Lower lobe of right lung (tissue), 2 donors: ENCODE measurements at places on chromosomes 6 and 20. TPM values are rescaled to one million over a fixed set of nuclear protein-coding genes. Genes with fewer than 3 reads are reported as not detected.

- no peaks in the 10 kb centered on the region for H3K4me1 ChIP-seq
- H3K4me3 ChIP-seq, result no peak overlapping the region
- H3K36me3 ChIP-seq, result no peaks in the 10 kb centered on the region
- H3K27me3 ChIP-seq, result no peaks in the 10 kb centered on the region
- H3K27ac ChIP-seq, result no peak overlapping the region
These were observed 1226.1 kb downstream of the GRIK2 start for GRCh38 chr6:102619585-102619984.

GRCh38 chr6:16359563-16359962 lies 121.2 kb downstream of the GMPR start:
- DNase-seq, result no peak
- no peak overlapping the region for H3K4me3 ChIP-seq
- H3K27me3 ChIP-seq, result no peaks in the 10 kb centered on the region
- no peak overlapping the region for H3K27ac ChIP-seq
- H3K4me1 ChIP-seq, result no peaks in the 10 kb centered on the region

GRCh38 chr6:112690497-112691202 lies 343.5 kb downstream of the RFPL4B start:
- no peaks in the 10 kb centered on the region for H3K4me1 ChIP-seq
- DNase-seq, result no peak
- no peaks in the 10 kb centered on the region for H3K27me3 ChIP-seq
- H3K27ac ChIP-seq, result no peak overlapping the region
- H3K36me3 ChIP-seq, result no peaks in the 10 kb centered on the region
- H3K4me3 ChIP-seq, result no peak overlapping the region

GRCh38 chr6:33170176-33171015 lies 21.9 kb downstream of the COL11A2 start:
- H3K4me3 ChIP-seq, result no peak overlapping the region
- H3K36me3 ChIP-seq, result no peaks in the 10 kb centered on the region
- H3K4me1 ChIP-seq, result no peaks in the 10 kb centered on the region
- no peaks in the 10 kb centered on the region for H3K27me3 ChIP-seq
- H3K27ac ChIP-seq, result no peak overlapping the region

GRCh38 chr6:4504700-4505099 lies 271.5 kb upstream of the CDYL start:
- no peak overlapping the region for H3K4me3 ChIP-seq
- no peak overlapping the region for H3K27ac ChIP-seq
- H3K36me3 ChIP-seq, result no peaks in the 10 kb centered on the region
- no peak for DNase-seq
- H3K4me1 ChIP-seq, result no peaks in the 10 kb centered on the region

DNA sequence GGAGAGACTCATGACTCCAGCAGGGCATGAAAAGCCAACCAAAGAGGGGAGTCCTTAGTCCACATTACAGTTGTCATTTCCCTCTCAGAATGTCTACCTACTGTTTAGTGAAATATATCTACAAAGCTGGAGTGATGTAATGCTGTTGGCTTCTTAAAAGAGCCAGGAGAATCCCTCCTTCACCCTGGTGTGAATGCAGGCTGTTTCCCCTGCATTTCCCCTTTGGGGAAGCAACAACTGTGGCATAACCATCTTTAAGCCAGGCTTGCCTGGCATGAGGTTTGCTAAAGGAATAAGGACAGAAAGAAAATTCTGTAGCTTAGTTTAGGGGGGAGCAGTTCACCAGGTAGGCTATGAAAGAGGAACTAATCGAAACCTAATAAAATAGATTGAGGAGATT lies 129.5 kb downstream of the CRYBG1 start:
- no peak overlapping the region for H3K4me3 ChIP-seq
- no peak for DNase-seq
- no peaks in the 10 kb centered on the region for H3K27me3 ChIP-seq
- no peaks in the 10 kb centered on the region for H3K36me3 ChIP-seq

DNA sequence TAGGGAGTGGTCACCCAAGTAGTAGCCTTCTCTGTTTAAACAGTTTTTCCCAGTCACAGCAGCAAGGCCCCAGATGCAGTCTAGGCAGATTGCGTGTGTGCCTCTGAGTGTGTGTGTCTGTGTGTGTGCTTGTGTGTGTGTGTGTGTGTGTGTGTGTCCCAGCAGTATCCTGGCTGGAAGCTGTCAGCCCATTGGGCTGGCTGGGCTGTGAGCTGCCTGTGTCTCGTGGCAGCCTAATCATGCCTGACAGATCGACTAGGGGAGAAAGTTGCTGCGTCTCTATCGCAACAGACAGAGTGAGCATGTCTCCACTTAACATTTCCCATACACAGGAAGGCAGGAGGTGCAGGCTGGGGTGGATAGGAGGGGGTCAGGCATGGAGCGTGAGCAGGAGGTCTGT lies 42.9 kb upstream of the LRFN2 start:
- H3K4me3 ChIP-seq, result no peak overlapping the region
- H3K4me1 ChIP-seq, result no peaks in the 10 kb centered on the region
- H3K27ac ChIP-seq, result no peak overlapping the region
- no peaks in the 10 kb centered on the region for H3K27me3 ChIP-seq
- no peak for DNase-seq

Gene PRDM1
- total RNA-seq, result 13.9 TPM

Gene CLVS2
- 0.03 TPM for total RNA-seq

Gene WFDC2
- 172 TPM for total RNA-seq

Gene PRSS35
- total RNA-seq, result 0.59 TPM

Gene MACROD2
- total RNA-seq, result 73.0 TPM

Gene CPNE5
- 2.4 TPM for total RNA-seq

Gene DLGAP4
- 59.3 TPM for total RNA-seq

Gene TAGAP
- 17.1 TPM for total RNA-seq
